Chondrocyte (in vitro differentiated cells): ENCODE measurements at places on chromosomes 11 and 22.

DNA sequence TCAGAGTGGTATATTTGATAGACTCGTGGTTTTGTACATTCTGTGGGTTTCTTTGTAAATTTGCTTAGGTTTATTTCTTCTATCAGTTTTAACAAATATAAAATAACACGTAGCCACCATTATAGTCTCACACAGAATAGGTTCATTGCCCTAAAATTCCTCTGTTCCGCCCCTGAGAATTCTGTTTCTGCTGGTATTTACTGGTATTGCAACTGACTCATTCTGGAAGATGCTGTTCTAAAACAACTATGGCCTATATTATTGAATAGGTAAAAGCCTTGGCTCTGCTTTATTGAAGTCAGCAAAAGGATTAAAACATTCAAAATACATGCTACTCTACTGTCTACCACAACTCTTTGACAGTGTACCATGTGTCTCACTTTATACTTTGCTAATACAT is 119.1 kb upstream of the CHORDC1 start:
- no peak for DNase-seq

- no peak for DNase-seq
Observed at GRCh38 chr11:82714346-82715174, 19.1 kb downstream of the FAM181B start.

GRCh38 chr11:107392611-107393010 is 65.0 kb downstream of the CWF19L2 start:
- DNase-seq = no peak

DNA sequence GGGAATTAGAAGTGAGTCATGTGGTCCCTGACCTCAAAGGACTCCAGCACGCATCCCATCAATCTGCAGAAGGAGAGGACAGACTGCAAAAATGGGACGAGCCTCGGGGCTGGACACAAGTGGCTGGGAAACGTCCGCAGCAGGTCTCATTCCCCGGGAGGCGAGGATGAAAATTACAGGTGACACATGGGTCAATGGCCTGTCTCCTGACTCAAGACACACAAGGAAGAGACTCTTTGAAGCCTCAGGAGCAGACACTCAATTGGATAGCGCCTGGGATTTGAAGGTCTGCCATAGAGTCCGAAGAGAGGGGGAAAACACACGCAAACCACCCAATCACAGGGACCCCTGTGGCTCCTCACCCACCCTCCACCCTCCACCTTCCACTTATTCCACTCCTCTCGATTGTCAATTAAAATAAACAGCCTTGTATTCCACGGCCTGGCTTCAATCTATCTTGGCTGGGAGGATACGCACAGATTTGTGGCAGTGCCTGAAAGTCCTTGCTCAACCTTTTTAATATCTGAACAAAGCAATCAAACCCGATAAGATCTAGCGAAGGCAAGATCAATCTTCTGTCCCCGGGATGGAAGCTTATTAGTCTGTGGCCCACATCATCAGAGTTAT is 101.8 kb upstream of the CADM1 start:
- DNase-seq = no peak

DNA sequence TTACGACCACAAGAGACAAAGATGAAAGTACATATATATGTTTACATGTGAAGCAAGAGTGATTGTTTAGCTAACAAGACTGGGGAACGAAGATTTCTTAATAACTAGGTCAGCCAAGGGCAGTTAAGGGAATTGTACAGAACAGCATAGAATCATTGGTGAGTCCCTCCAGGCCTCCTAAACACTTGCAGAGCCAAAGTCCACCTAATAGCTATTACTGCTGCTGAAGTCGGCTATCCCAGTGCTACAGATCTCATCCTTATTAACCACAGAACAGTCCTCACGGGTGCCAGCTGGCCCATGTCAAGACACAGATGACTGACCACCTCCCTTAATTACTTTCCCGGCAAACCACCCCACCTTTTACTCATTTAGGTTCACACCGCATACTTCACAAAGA is 68.5 kb upstream of the OPCML start:
- DNase-seq = no peak

DNA sequence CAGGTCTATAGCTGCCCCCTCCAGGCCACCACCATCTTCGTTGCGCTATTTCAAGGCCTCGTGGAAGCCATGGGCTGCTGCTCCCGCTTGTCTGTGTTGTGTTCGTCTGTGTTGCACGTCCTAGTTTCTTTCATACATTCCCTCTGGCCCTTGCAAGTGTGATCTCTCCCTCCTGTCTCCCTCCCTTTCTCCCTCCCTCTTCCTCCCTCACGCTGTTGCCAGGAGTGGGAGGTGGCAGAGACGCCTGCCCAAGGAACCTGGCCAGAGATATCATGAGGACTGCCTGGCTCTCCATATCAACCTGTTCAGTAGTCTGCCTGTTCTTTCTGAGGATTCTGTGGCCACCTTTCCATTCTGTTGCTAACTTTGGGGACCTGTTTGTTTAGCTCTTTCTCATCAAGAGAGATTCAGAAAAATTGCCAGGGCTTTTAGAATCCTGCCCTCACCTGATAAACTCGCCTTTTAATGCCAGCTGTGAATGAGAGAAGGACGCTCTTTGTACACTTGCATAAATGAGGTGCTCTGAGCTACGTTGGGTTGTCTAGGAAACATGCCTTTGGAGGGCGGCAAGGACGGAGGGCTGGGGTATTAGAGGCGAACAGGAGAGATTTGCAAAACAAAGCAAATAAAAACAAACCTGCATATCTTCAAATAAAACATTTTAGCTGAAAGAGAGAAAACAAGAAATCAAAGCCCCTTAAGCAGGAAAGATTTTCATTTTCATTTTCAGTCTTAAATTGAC is 185.2 kb downstream of the TBC1D22A start:
- no peak for DNase-seq

DNA sequence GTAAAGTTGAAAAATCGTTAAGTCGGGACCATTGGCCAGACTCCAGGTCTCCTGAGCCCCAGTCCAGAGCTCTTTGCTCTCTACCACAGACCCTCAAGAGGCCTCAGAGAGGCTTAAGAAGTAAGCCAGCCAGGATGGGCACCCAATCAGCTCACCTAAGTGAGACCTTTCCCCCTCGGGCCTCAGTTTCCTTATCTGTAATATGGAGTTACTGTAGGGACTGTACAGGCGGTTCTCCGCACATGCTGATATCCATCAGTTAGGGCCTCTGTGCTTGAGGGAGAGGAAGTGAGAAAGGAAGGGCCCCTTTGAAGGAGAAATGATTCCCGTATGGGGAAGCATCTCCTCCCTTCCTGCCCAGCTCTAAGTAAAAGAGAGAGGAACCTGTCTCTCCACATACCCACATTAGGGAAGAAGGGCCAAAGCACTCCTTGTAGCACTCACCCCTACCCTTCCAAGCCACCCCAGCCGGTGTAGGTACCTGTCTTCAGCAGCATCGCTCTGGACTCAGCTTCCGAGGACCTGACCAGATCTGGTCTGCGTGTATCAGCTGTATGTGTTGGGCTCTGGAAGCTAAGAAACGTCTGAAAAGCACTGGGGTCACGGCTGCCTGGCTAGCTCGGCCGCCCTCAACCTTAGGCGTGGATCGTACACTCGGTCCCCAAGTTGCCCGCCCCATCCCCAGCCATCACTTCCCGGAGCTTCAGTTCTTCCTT is 653 bp downstream of the NAGA start:
- DNase-seq = no peak

- DNase-seq = no peak
Observed at GRCh38 chr11:94866936-94867795, 99.0 kb downstream of the AMOTL1 start.

- DNase-seq = no peak
Observed at GRCh38 chr11:59802639-59803176, 7.9 kb downstream of the MRPL16 start.

GRCh38 chr22:37418627-37419369 is 8.5 kb downstream of the ELFN2 start:
- no peak for DNase-seq

- no peak for DNase-seq
Observed at GRCh38 chr11:125995313-125995712, 49.5 kb downstream of the VSIG10L2 start.

- no peak for DNase-seq
Observed at GRCh38 chr11:114398303-114398920, 1.9 kb downstream of the C11orf71 start.

GRCh38 chr11:125170001-125170509 is 5.5 kb downstream of the PKNOX2 start:
- DNase-seq = no peak

GRCh38 chr11:57638005-57638781 is 11.5 kb downstream of the YPEL4 start:
- DNase-seq = no peak

DNA sequence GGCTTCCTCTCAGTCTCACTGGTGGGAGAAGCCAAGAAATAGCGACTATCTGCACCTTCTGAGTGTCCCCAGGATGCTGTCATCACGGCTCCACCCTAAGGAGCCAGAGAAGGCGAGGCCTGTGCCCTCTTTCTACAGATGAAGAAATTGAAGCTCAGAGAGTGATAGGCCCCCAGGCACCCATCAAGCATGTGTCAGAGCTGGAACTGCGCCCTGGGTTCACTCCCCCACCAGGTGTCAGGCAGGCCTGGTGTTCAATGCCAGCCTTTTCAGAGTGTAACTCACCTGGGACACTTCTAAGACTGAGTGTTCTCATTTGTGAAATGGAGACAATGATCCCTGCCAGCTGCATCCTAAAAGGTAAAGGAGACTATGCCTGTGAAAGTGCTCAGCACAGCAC is 127.3 kb upstream of the SEZ6L start:
- no peak for DNase-seq

- no peak for DNase-seq
Observed at GRCh38 chr11:29518389-29519174, 498.2 kb downstream of the KCNA4 start.

DNA sequence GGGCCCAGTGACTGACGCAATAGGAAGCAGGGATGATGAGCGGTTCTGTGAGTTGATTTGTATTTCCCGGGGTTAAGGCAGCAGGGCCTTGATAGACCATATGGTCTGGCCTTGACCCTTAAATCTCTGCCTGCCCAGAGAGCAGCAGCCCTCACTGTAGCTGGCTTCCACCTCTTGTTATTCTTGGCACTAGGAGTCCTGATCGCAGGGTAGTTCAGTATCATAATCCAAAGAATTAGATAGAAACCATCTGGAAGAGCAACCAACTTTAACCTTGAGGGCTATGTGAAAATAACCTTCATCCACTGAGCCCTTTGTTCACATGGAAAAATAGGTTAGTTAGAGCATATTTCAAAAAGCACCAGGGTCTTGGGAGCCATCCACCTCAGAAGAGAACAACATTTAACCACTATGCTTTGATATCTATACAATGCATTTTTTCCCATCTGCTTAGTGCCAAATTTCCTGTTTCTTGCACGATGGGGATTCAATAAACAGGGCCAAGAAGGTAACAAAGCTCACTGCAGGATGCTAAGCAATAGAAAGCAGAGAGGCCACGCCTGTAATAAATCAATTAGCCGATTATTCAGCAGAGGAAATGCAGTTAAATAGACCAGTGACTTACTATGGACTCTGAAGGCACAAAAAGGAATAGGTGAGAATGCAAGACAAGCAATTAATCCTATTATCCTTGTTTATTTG is 761.3 kb downstream of the OPCML start:
- no peak for DNase-seq
